ENCODE measurements at places on chromosomes 13 and 19.

GRCh38 chr19:31819837-31820236, 470.6 kb upstream of the TSHZ3 start:
- no peak for DNase-seq

GRCh38 chr19:48102870-48103751, 7.5 kb downstream of the PLA2G4C start:
- peak; percentile 19 for DNase-seq

DNA sequence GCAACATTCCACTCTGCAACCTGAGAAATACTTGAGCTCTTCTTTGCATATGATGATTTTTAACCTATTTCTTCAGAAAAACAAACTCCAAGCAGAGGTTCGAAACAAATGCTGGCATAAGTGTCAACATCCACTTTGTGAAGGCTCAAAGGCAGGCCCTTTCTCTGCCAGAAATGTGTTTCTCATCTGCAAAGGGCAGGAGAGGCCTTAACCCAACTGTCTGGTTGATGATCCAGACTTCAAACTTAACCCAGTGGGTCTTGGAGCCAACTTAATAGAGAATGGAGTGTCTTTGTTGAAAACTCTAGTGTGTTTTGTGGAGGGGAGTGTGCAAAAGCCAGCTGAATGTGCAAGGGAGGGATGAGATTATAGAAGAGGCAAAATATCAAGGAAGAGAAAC, 28.3 kb upstream of the ZNF507 start:
- no peak for DNase-seq

DNA sequence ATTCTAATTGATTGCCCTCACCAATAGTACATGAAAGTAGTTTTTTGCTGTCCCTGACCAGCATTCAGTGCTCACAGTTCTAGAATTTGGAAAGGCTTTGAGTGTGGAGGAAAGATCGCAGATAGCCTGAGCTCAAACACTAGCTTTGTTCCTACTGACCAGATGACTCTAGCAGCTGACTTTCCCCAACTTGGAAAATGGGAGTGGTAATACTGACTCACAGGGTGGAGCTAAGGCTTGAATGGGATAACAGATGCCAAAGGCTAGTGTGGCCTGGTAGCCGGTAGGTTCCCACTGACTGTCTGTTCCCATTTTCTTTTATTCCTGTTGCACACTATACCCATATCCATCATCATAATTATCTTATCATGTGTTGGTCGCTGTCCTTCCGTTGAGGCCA, 3.7 kb downstream of the ZSCAN22 start:
- no peak for DNase-seq

- no peak for DNase-seq
These were observed 14.6 kb downstream of the MCF2L start for GRCh38 chr13:112983428-112984196.

DNA sequence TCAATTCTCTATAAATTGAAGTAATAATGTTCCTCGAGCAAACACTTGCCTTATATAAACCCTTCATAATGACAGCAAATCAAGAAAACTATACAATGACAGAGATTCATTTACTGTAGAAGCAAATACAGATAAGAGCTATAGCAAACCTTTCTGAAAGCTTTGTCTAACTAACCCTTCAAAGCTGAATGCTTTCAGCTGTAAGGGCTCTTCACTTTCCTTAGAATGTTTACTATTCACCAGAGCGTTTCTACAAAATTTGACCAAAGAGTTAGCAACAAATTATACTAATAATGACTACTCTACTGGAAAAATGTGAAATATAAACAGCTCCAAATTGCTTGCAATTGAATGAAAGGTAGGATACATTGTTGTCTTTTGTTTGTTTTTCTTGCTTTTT, 218.1 kb downstream of the SLITRK5 start:
- no peak for DNase-seq

GRCh38 chr13:83716121-83716520, 166.2 kb downstream of the SLITRK1 start:
- no peak for DNase-seq

DNA sequence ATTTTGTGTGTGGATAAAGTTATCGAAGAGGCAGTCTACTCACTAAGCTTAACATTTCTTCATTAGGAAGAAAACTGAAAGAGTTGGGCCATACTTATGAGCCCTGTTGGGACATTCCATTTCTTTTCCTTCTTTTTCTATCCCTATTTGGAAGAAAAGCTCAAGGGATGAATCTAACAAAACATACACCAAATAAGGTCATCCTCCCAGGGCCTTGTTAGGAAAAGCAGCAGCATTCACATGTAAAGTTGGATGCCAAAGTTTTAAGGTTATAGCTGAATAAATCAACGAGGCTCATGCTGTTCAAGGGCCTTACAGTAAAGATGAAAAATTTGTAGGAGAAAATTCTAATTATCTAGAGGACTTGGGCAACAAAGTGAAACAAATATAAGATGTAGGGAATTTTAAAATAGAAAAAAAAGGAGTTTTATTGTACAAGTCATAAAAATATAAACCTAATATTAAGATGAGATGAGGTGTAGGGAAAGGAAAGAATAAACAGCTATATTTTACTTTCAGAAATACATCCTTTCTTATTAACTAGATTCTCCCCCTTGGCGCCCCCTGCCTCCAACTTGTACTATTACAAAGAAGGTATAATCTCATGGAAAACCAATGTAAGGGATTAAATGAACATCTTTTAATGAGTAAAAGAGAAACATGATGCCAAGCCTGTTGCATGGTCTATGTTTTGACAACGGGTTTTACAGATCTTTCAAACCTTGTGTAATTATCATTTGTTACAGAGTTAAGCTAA, 160.4 kb downstream of the PCDH20 start:
- no peak for DNase-seq

DNA sequence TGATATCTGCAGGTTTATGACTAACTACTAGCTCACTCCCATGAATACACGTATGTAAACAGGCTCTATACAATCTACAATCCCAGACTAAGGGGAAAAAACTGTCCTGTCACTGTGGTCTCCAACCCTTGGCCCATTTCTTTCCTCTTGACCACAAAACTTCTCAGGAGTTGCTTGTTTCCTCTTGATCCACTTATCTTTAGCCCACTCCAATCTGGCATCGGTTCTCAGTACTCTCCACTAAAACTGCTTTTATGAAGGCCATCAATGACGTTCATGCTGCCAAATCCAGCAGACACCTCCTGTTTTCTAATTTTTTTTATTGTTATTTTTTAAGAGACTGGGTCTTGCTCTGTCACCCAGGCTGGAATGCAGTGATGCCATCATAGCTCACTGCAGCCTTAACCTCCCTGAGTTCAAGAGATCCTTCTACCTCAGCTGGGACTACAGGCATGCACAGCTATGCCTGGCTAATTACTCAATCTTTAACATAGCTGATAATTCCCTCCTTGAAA, 31.9 kb upstream of the USPL1 start:
- DNase-seq = no peak

DNA sequence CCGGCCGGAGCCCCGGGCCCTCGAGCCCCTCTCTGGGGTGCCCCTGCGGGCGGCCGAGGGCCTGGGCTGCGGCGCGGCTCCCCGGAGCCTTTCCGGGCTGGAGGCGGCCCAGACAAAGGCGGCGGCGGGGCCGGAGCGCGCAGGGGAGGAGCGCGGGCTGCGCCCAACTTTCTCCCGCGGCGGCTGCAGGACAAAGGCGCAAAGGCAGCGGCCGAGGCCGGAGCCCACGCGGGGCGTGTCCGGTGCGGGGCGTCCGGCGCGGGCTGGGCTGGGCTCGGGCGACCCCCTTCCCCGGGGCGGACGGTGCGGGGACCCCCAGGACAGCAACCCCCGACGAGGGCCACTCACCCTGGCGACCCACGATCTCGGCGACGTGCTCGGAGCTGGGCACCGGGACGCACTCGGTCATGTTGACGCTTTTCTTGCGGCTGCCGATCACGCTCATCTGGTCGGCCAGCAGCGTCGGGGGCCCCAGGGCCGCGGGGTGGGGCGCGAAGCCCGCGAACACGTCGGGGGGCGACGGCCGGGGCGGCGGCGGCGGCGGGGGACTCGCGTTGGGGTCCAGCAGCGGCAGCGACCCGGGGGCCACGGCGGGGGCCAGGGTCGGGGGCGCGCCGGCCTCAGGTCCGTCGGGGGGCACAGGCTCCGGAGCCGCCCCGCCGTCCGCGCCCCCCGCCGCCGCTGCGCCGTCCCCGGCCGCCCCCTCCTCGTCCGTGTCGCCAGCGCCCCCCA, 843 bp downstream of the MEX3D start:
- DNase-seq = no peak

- no peak for DNase-seq
These were observed 36.8 kb downstream of the ACTN4 start for GRCh38 chr19:38684078-38684861.

DNA sequence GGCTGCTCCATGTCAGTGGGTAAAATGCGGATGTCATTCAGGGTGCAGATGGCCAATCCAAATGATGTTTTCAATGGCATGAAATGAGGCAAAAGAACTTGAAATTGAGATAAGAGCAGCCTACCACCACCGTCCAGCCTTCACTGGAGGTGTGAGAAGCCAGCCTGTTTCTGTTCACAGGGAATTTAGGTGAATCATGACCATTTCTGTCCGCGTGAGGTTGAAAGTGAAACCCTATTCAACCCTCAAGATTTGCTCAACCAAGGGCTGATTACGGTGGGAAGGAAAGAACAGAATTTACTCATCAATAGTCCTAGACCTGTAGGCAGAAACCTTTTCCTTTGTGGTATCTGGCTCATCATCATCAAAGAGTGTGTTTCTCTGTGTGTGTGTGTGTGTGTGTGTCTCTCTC, 370.7 kb downstream of the COG6 start:
- peak; percentile 56 for DNase-seq

- peak; percentile 34 for DNase-seq
These were observed 2.6 kb downstream of the MBNL2 start for GRCh38 chr13:97224544-97225300.

- no peak for DNase-seq
These were observed 95.2 kb upstream of the FAM216B start for GRCh38 chr13:42686165-42686564.

DNA sequence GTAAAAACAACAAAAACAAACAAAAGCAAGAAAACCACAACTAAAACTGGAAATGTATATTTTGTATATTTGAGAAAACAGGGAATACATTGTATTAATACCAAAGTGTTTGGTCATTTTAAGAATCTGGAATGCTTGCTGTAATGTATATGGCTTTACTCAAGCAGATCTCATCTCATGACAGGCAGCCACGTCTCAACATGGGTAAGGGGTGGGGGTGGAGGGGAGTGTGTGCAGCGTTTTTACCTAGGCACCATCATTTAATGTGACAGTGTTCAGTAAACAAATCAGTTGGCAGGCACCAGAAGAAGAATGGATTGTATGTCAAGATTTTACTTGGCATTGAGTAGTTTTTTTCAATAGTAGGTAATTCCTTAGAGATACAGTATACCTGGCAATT, 17.1 kb downstream of the KLF5 start:
- no peak for DNase-seq

- DNase-seq = no peak
These were observed 80.5 kb upstream of the MBNL2 start for GRCh38 chr13:97141564-97142005.

- no peak for DNase-seq
These were observed 2.1 kb upstream of the TUBA3C start for GRCh38 chr13:19183676-19184075.

DNA sequence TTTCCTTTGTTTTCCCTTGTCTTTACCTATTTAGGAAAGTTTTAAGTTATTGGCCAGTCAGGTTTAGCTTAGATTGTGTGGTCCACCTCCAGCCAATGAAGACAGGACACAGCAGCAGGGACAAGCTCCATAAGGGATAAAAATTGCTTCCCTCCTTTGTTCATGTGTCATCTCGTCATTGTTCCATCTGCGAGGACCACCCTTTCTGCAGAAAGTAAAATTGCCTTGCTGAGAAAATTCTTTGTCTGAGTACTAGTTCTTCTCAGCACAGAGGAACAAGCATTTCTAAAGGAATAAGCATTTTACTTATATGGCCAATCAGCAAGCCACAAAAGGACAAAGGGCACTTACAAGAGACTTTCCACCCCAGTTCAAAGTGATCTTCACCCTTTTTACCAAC, 11.4 kb downstream of the ZNF560 start:
- DNase-seq = no peak

- no peak for DNase-seq
These were observed 524.1 kb upstream of the SLITRK5 start for GRCh38 chr13:87147076-87147475.

DNA sequence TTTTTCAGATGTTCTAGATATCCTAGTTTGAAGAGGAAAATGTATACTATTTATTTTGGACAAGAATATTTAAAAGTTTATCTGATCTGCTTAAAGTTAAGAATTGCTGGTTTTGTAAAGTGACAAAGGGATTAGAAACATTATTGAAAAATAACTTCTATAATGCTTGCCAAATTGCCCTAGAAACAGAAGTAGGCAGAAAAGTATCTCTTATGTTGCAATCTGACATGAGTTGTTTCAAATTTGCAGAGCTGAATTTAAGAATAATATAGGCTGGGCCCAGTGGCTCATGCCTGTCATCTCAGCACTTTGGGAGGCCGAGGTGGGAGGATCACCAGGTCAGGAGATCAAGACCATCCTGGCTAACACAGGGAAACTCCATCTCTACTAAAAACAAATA, 777.1 kb downstream of the LIG4 start:
- no peak for DNase-seq

DNA sequence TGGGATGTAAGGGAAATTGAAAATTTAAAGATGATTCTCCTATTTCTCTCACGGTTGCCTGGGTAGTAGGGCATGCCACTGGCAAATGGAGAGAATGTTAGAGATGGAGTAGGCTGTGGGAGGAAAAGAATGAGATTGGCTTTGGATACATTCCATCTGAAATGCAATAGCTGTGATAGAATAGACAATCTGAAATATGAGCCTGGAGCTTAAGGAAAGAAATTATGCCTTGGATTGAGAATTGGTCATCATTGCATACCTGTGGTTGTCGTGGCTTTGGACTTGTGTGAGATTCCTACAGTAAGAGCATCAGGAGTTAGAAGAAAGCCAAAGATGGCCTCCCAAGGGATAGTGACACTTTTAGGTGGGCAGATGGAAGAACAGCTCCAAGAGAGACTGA, 305.1 kb upstream of the SLC10A2 start:
- no peak for DNase-seq

DNA sequence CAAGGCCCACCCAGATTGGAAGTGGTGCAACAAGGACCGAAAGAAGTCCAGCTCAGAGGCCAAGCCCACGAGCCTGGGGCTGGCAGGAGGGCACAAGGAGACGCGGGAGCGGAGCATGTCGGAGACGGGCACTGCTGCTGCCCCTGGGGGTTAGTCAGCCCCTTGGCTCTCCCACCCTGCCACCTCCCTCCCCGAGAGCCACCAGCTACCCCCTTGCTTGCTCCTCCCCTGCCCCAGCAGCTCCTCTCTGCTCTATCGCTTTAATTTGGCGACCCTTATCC, 14.2 kb upstream of the PRR19 start:
- no peak for DNase-seq

GRCh38 chr19:41552558-41552957, 23.4 kb upstream of the CEACAM21 start:
- DNase-seq = no peak

DNA sequence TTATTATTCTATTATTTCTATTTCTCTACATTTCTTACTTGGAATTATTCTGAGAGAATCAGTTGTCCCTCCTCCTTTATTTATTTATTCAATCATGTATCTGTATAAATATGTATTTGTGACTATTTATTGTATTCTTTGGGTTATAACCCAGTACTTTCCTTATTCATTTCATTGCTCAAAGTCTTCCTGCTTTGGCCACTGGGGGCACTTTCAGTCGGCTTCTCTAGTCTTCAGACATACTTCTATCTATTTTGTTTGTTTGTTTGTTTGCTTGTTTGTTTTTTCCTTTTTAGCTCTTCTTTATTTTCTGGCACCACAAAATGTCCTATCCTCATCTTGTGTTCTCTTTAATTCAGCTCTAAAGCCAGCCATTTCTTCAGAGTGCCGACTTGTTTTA, 260.4 kb downstream of the NALCN start:
- no peak for DNase-seq

Measured in CD4-positive, alpha-beta T cell treated with Interleukin-6 at 100 ng/mL for 8 hours (primary cell).